ENCODE measurements at places on chromosomes 11 and 22.

- DNase-seq, result no peak
These were observed 163.9 kb downstream of the TRIM29 start for GRCh38 chr11:119974051-119974450.

DNA sequence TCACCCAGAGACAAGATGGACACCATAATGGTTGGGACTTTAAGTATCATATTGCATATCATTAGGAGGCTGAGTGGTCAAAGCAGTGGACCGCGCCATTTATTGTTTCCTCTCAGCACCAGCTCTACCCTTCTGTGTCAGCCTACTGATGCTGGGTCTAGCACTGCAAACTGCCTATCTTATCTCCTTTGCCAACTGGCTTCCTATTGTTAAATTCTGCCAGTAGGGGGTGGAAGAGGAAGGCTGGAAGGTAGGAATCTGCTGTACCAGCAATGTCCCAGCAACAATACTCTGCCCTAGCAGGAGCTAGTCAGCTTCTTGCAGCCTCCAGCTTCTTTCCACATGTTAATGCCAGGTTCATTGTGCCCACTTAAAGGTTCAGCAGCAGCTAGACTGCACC is 367.1 kb upstream of the PDGFD start:
- DNase-seq, result no peak

GRCh38 chr11:67581469-67581868 is 2.1 kb upstream of the GSTP1 start:
- no peak for DNase-seq

- DNase-seq, result no peak
These were observed 53.3 kb downstream of the PANX1 start for GRCh38 chr11:94181943-94182342.

DNA sequence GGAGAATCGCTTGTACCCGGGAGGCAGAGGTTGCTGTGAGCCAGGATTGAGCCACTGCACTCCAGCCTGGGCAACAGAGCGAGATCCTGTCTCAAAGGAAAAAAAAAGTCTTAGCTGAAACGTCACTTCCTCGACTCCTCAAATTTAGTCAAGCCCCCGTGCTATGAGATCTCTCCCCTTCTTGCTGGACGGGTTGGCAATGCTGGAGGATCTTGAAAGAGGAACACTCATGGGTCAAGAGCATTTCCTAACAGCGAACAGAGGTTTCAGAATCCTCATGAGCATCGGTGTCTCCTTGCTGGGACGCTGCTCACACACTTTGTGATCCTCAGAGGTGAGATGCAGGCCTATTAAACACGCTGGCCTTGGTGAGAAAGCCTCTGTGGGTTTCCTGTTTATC is 35.9 kb downstream of the APOL3 start:
- no peak for DNase-seq

- DNase-seq, result no peak
These were observed 80.1 kb upstream of the ALX4 start for GRCh38 chr11:44389963-44390605.

DNA sequence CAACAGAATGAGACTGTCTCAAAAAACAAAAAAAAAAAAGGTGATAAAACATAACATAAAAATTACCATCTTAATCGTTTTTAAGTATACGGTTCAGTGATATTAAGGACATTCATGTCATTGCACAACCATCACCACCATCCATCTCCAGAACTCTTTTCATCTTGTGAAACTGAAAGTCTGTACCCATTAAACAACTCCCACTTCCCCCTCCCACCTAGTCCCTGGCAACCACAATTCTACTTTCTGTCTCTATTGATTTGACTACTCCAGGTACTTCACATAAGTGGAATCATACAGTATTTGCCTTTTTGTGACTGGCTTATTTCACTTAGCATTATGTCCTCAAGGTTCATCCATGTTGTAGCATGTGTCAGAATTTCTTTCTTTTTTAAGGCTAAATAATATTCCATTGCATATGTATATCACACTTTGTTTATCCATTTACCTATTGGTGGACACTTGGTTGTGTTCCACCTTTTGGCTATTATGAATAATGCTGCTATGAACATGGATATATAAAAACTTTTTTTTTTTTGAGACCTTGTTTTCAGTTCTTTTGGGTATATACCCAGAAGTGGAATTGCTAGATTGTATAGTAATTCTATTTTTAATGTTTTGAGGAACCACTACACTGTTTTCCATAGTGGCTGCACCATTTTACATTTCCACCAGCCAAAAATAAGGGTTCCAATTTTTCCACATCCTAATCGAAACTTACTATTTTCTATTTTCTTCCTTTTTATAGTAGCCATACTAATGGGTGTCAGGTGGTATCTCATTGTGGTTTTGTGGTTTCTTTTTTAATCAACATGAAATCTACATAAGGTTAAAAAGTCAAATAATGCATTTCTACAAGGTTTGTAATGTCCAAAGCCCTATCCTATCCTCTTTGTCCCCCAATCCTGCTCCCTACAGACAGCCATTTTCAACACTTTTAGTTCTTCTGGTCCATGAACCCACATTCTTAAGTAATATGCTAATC is 23.4 kb upstream of the PIK3C2A start:
- DNase-seq, result peak; percentile 24

DNA sequence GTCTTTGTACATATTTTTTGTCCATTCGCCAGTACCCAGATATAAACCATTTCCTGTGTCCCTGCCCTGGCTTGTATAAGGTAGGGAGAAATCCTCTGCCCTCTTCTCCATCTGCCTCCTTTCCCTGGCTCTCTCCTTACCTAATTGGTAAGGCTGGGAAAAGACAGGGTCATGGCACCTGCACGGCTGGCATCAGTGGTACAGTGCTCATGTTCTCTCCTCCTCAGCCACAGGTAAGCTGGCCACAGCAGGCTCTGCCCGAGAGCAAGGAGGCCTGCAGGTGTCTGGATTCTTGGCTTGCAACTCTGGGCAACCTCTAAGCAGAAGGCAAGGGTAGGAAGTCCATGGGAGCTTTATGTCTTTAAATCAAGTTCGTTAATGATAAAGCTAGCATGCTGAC is 419.9 kb downstream of the BUD13 start:
- no peak for DNase-seq

DNA sequence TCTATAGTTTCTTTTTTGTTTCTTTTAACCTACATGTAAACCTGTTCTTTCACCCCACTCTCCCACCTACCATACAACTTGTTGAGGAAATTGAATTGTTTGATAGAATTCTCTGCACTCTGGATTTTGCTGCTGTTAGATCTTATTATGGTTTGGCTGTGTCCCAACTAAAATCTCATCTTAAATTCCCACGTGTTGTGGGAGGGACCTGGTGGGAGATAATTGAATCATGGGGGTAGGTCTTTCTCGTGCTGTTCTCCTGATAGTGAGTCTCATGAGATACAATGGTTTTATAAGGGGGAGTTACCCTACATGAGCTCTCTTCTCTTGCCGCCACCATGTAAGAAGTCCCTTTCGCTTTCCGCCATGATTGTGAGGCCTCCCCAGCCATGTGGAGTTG is 15.0 kb upstream of the PITPNB start:
- no peak for DNase-seq

- no peak for DNase-seq
These were observed 500 bp upstream of the ADSL start for GRCh38 chr22:40345815-40346184.

GRCh38 chr11:16561150-16561549 is 177.3 kb upstream of the C11orf58 start:
- DNase-seq, result no peak

- no peak for DNase-seq
These were observed 10.6 kb downstream of the MTFP1 start for GRCh38 chr22:30436196-30436595.

- no peak for DNase-seq
These were observed 111.1 kb downstream of the MED15 start for GRCh38 chr22:20618488-20618887.

- DNase-seq, result no peak
These were observed 4.0 kb upstream of the MCAM start for GRCh38 chr11:119320776-119321524.

- DNase-seq, result no peak
These were observed 41.2 kb downstream of the DUSP8 start for GRCh38 chr11:1530686-1531448.

DNA sequence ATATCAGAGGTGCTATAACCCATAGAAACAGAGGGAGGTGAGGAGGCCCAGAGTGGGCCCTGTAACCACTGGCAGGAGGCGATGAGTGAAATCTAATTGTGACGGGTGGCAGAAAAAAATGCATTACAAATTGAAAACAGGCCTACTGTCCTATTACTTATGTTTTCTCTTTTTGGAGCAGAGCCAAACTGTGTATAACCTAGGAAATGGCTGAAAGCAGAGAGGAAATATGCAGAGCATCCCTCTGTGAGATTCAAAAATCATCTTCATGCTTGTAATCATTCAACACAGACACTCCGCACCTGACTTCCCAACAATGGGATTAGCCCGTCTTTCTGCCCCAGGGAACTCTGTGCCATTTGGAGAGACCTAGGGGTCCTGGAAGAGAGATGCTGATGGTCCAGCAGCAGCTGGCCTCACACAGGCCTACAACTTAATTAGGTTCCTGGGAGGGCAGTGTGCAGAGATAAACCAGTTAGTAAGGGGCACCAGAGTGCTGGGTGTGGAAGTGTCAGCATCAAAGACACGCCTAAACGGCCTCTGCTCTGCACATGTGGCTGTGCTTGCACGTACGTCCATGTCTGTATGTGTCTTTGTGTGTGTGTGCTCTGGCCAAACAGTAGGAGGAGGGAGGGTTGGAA is 41.8 kb downstream of the MAP6 start:
- no peak for DNase-seq

DNA sequence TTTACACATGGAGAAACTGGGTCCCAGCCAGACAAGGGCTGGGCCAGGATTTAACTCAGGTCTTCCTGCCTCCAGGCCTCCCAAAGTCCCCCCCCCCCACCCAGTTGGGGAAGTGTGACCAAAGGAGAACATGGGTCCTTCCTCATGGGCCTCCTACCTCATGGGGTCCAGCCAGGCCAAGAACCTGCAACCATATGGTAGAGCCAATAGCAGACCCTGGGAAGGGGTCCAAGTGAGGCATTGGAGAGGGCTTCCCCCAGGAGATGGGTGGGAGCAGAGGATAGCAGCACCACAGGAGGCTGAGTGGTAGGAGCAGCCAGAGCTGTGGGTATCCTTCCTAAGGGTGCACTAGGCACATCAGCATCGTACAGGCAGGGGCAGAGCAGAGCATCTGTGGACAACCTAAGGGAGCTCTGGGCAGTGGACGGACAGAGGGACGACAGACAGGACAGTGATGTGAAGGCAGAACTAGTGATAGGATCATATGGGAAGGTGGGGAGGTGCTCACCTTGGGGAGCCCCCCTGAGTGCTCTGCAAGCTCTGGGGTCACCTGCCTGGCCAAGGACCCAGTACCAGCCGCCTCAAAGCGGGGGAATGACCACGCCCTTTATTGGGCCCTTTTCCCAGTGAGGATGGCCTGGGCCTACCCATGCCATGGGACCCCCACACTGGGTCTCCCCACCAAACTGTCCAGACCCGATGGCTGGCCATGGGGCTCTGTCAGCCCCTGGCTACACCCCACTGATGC is 4.5 kb downstream of the ARVCF start:
- no peak for DNase-seq

- DNase-seq, result no peak
These were observed 27.0 kb downstream of the NRXN2 start for GRCh38 chr11:64696045-64696444.

DNA sequence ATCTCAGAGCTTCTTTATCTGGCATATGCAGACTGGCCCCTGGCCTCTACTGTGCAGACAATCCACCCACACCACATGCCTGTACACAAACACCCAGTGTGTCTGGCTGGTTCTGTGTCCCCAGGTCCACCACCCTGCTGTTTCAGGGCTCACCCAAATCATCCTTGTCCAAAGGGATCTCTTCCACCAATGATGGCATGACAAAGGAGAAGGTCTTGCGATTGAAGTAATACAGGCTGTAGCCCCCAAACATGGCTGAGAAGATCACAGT is 1.7 kb downstream of the SLC37A4 start:
- DNase-seq, result no peak

DNA sequence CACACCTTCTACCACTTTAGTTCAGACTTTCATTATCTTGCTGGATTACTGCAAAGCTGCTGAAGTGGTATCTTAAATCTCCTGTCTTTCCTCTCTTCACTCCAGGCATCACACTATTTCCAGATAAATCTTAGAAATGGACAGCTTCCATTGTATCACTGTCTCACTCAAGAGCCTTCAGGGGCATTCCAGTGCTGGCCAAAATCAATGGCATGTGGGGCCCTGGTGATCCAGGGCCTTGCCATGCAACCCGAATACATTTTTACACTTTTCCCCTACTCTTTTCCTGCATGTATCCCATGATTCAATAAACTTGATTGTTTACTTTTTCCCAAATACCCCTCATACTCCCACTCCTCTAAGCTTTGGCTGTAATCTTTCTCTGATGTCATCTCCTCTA is 39.4 kb upstream of the DEUP1 start:
- DNase-seq, result no peak

DNA sequence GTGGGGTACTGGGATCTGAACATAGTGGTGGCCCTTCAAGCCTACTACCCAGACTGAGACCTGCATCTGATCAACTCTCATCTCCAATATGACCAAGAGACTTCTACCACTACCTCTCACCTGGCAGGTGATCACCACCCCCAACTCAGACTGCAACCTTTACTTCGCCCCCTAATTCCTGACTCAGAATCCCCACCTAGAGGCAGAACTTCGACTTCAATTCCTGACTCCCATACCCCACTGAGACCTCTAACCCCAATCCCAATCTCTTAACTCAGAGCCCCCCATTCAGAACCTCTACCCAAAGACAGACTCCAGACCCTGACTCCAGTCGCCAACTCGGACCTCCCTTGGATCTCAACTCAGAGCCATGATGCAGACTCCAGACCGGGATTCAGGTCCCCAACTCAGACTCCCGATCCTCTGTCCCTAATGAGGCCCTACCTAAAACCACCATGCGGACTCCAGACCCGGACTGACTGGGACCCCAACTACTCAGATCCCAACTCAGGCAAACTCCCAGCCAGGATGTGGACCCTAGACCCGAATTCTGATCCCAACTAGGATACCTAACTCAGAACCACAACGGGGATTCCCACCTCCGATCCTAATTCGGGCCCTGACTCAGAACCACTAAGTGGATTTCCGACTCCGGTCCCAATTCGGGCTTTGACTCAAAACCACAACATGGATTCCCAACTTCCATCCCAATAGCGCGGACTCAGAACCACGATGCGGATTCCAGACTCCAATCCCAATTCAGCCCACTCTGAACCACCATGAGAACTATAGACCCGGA is 1.2 kb downstream of the KCNQ1OT1 start:
- no peak for DNase-seq

- DNase-seq, result no peak
These were observed 3.6 kb downstream of the SYNGR1 start for GRCh38 chr22:39353346-39353745.

Measured in bone marrow (tissue), 2 donors.